Stimulated activated CD4-positive, alpha-beta T cell treated with anti-CD3 and anti-CD28 coated beads, TNF-alpha, amount 100 ng/mL, for 48 hours (primary cell): ENCODE measurements at places on chromosomes 5 and 9.

- no peak for DNase-seq
Observed at GRCh38 chr5:91365498-91365897, 17.6 kb downstream of the ARRDC3 start.

DNA sequence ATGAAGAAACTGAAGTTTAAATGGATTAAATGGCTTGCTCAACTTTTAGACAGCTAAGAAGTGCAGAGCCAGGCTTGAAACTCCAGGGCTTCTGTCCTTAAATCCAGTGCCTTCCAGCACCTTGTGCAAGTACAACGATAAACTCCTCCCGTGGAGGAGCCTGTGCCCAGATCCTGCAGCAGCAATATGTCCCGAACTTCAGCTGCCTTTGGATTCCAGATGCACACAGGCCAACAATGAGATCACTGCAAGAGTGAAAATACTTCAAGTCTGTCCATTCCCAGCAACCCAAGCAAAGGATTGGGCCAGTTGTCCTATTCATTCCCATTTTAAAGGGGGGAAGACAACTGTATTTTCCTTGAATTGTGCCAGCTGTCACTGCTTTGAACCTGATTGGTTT lies 199.6 kb downstream of the CRB2 start:
- DNase-seq, result no peak

- no peak for DNase-seq
Observed at GRCh38 chr5:158414333-158414762, 555.4 kb upstream of the CLINT1 start.

GRCh38 chr9:107480386-107480789 lies 9.2 kb downstream of the KLF4 start:
- no peak for DNase-seq

- DNase-seq, result no peak
Observed at GRCh38 chr9:82467436-82467835, 478.9 kb downstream of the SPATA31D1 start.

GRCh38 chr5:165459232-165459631 lies 1953.8 kb downstream of the MAT2B start:
- no peak for DNase-seq

DNA sequence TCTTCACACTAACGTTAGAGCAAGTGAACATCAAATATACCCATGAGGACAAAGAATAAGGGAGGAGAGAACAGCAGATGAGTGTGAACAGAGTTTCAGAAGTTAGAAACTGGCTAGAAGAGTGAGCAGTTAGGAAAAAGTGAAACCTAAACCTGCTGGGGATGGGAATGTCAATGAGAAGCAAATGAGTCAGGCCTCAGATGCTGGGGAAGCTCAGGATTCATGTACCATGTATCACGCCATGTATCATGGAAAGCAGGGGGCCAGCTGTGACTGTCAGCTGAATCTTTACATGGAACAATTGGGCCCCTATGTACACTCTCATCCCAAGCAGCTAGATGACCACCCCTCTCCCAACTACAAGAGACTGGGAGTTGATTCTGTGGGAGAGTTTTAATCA lies 16.2 kb downstream of the GDF9 start:
- DNase-seq, result no peak

DNA sequence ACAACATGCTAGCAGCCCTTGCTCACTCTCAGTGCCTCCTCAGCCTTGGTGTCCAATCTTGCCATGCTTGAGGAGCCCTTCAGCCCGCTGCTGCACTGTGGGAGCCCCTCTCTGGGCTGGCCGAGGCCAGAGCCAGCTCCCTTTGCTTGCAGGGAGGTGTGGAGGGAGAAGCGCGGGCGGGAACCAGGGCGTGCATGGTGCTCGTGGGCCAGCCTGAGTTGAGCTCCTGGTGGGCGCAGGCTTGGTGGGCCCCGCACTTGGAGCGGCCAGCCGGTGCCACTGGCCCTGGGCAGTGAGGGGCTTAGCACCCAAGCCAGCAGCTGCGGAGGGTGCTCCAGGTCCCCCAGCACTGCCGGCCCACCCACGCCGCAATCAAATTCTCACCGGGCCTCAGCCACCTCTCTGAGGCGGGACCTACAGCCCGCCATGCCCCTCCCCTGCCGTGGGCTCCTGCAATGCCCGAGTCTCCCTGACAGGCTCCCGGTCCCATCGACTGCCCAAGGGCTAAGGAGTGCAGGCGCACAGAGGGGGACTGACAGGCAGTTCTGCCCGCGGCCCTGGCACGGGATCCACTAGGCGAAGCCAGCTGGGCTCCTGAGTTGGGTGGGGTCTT lies 333.5 kb downstream of the KCNN2 start:
- no peak for DNase-seq

GRCh38 chr9:131728961-131729360 lies 10.9 kb downstream of the RAPGEF1 start:
- DNase-seq, result peak; percentile 53

DNA sequence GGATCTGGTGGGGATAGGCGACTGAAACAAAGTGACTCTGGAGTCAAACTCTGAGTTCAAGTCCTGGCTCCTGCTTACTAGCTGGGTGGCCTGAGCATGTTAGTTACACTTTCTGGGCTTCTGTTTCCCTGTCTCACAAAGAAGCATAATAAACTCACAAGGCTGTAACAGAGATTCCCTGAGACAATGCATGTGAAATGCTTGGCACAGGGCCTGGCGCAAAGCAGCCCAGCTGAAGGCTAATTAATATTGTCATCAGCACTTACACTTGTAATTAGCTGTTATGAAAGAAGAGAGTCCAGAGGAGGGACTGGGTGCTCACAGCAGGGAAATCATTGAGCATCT lies 64.1 kb upstream of the SPOCK1 start:
- DNase-seq, result no peak

- DNase-seq, result no peak
Observed at GRCh38 chr5:114252226-114252625, 109.6 kb upstream of the KCNN2 start.

- DNase-seq, result no peak
Observed at GRCh38 chr9:96344458-96345180, 38.9 kb downstream of the SLC35D2 start.

DNA sequence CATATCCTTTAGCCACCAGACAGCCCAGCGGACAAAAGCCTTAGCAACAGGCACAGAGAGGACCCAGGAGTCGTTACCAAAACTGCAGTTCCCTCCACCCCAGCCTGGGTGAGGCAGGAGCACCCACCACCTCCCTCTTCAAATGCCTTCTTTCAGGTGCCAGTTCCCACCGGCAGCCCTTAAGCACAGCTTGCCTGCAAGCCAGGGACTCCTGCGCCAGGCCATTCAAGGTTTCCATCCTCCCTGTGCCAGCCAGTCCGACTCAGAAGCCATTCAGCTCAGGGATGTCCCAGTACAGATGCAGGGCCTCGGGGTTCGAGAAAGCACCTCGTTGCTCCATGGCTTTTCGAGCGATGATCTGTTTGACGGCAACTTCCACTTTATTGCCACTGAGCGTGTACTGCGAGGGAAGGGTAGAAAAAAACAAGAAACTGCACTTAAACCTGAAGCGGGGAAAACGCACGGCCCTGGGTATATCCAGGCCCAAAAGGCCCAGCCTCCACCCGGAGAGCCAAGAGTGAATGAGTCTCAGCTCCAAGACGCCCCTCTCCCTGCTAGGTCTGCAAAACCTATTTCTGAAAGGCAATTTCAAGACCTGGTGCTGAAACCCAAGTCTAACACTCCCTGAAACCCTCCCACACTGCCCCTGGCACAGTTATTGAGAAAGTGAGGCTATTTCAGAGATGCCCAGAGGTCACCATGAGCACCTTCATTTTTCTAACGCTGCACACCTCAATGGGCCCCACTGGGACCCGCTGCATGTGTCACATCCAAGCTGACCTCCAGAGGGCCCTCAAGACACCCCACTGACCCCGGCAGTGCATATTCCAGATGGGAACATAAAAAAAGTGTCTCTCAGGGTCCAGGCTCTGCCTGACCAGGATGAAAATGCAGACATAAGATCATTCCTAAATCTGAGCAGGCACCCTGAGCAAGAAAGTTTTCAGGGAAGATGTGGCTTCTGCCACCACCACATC lies 36.8 kb upstream of the ZNF354A start:
- no peak for DNase-seq

DNA sequence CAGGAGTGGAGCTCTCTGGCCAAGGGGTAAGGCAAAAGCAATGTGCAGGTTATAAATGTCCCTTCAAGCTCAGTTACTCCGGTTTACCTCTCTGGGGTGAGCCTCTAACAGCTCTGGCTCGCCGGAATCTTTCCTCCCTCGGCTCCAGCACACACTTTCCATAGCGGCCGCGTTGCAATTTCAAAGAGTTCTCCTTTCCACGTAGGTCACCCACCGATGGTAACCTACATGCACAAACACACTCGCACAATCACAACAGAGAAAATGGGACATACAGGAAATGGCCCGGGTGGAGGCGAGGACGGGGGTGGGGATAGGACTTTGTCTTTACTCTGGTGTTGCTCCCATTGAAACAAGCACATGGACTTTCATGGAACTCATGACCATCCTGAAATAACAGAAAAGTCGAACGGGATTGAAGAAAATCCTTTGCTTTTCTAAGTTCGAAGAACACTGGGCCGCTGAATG lies 1.2 kb downstream of the LHFPL2 start:
- no peak for DNase-seq

DNA sequence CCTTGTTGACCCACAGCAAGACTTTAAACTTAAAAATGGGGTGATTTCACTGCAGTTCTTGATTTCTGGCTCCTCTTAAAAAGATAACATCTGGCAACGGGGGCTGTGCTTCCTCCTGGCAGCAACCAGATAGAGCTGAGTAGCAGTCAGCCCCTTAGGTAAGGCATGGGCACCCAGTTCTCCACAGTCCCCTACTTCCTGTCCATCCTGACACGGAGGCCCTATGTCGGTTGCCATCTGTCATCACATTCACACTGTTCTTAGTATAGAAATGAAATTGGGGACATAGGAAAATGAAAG lies 11.7 kb downstream of the CD74 start:
- DNase-seq, result no peak

- no peak for DNase-seq
Observed at GRCh38 chr9:75455444-75455921, 367.2 kb downstream of the OSTF1 start.

- DNase-seq, result no peak
Observed at GRCh38 chr9:1580215-1580614, 434.9 kb upstream of the SMARCA2 start.
